Activated T-cell treated with anti-CD3 and anti-CD28 coated beads, Interleukin-2, amount 50 U/mL, for 48 hours (primary cell): ENCODE measurements at places on chromosomes 6 and 20.
A peak's percentile ranks its signal among the peaks of the same experiment; 100 is the strongest.

- DNase-seq, result peak; percentile 81
These were observed 35.1 kb upstream of the BTN3A2 start for GRCh38 chr6:26329763-26330511.

GRCh38 chr20:881051-881782 lies 34.9 kb downstream of the ANGPT4 start:
- DNase-seq, result peak; percentile 28

DNA sequence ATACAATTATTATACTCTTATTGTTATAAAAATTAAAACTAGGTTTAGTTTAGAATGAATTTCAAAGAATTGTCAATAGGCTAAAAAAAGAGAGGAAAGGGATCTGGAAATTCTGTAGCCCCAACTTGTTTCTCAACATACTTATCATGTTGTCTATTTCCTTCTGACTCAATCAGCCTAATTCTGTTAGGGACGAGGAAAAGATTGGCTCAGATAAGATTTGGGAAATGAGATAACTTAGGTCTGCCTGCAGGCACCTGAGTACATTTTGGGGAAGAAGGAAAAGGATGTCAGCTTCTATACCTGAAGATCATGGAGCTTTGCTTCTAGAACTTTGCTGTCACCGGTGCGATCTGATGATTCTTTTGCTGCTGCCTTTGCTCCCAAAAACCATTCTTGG lies 238.8 kb downstream of the SYNE1 start:
- DNase-seq, result no peak

GRCh38 chr6:18023891-18024290 lies 36.5 kb upstream of the KIF13A start:
- DNase-seq, result no peak

DNA sequence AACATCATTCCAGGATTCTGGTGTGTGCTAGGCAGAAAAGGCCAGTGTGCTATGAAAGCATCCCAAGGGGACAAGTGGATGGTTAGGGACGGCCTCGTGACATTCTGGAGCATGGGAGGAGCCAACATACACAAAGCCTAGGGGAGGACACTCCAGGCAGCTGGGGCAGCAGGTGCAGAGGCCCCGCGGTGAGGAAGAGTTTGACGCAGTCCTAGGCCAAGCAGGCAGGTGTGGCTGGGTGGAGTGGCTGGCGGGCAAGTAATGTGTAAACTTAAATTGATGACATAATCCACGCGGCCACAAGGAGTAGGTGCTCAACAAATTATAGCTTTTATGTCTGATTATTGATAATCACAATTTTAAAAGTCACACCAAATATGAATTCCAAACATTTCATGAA lies 93.6 kb downstream of the TMEM242 start:
- peak; percentile 4 for DNase-seq

DNA sequence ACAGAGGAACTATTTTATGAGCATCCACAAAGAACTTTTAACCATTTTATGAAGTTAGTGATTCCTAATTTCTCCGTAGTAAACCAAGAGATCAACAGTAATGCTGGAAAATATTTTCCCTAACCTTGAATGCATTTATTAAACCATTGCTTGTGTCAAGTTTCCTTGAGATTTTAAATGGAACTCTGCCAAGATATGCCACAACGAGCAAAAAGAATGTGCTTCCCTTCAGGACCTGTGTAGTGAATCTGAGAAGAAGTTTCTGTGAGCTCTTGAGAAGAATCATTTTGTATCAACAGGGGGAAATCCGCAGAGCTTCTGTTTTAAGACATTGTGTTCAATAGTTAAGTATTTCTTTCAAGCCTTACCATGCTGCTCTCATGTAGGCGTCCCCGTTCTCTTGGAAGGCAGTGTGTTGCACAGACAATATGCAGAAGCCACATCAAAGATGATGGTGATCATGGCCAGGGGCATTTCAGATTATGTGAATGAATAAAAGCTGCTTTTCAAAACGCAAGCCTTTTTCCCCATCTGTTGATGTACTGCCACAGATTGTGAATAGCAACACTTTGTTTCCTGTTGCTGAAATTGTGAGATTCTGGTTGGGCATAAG lies 439.8 kb downstream of the BMP2 start:
- DNase-seq, result no peak

DNA sequence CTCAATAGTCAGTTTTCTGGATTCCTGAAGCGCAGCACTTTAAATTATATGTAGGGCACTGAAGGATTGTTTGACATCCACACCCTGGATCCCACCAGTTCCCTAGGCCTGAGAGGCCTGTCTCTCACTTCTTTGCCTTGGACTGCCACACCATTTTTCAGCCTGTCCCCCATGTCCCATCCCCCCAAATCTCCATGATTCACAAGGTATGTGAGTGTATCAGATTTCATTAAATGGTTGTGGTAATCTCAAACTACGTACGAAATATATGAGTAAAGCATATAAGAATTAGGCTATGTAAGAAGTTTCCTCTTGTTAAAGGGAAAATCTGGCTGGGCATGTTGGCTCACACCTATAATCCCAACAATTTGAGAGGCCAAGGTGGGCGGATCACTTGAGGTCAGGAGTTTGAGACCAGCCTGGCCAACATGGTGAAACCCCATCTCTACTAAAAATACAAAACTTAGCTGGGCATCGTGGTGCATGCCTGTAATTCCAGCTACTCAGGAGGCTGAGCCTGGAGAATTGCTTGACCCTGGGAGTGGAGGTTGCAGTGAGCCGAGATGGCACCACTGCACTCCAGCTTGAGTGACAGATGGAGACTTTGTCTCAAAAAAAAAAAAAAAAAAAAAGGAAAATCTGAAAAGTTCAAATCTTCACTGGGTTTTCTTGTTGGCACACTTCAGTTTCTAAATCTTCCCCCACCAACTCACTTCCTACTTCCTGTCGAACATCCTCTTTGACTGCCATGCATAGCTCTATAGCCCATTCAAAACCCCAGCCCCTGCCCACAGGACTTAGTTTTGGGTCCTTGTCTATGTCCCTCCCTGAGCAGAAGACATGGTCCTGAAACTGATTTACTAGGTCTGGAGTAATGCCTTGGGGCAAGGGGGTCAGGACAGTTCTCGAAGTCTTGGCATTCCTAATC lies 97.3 kb upstream of the SHLD1 start:
- no peak for DNase-seq

DNA sequence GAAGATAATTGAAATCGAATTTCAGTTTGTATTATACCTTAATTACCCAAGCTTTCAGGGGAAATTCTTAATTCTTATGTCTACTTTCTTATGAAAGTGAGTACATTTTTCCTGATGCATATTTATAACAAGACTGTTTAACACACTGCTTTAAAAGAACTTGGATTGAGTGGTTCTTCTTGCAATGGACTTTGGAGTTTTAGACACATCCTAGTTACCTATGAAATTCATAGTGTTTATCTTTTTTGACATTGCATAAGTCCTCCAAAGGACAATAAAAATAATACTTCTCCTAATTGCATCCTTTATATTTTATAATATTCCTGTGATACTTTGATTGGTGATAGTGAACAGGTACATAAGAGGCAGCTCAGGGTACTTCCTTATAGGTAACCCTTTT lies 395.6 kb upstream of the FLRT3 start:
- no peak for DNase-seq

DNA sequence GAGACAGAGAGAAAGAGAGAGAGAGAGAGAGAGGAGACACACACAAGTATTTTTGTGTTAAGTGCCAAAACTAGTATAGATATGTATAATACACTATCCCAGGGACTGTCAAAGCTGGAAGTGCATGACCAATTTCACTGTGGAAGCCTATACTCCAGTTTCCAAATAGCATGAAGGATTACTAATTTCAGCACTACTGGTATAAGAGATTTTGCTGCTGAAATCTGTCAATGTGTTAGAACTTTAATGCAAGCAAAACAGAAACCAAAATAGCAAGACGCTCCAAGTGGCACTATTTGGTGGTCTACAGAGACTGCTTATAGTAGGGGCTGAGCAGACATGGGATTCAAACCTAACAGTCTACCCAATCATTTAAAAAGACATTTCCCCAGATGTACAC lies 284.8 kb downstream of the BTBD9 start:
- no peak for DNase-seq

- no peak for DNase-seq
These were observed 3.8 kb downstream of the CEBPB start for GRCh38 chr20:50194422-50194830.

DNA sequence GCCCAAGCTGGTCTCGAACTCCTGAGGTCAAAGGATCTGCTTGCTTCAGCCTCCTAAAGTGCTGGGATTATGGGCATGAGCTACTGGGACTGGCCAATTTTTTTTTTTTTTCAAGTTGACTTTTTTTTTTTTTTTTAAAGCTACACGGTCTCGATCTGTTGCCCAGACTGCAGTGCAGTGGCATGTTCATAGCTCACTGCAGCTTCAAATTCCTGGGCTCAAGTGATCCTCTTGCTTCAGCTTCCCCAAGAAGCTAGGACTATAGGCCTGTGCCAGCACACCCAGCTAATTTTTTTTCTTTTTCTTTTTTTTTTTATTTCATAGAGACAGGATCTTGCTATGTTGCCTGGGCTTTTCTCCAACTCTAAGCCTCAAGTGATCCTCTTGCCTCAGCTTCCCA lies 59.5 kb downstream of the NCOA3 start:
- DNase-seq, result no peak

DNA sequence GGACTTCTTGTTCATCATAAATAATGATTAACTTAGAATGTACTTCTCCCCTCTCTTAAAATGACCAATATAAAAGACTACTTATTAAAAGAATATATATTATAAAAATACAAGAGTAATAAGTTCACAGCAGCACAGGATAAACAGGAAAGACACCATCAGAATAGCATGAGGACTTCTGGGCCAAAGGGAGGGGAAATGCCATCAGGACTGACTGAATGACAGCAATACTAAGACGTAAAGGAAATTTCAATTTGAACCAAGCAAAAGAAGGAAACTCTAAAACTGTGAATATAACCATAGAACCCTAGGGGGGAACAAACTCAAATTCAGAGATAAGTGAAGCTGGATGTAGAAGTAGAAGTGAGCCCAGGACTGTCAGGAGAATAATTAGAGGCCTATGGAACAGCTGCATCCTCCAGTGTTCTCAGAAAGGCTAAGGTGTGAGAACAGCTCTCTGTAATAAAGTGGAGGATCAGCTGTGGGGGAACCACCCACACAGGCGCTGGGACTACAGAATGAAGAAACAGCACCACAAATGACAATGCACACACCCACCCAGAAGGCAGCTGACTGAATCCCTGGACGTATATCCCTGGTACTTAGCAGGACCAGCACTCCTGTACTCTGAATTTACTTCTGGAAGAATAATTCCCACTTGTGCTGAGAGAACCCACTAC lies 37.8 kb downstream of the ZHX3 start:
- no peak for DNase-seq

DNA sequence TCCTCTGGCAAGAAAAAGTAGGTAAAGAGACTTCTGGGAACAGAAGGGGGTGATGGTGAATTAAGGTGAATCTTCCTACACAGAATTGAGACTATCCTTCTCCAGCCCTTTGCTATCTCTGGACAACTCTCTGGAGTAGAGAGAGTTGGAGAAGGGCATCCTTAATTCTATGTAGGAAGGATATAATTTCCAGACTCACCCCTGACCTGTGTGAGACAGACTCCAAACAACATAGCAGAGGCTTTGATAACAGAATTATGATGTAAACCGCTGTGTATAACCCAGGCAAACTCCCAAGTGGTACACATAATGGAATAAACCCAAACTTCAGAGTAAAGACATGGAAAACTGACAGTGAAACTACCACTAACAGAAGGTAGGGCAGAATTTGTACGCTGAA lies 186.5 kb downstream of the MEI4 start:
- DNase-seq, result no peak

DNA sequence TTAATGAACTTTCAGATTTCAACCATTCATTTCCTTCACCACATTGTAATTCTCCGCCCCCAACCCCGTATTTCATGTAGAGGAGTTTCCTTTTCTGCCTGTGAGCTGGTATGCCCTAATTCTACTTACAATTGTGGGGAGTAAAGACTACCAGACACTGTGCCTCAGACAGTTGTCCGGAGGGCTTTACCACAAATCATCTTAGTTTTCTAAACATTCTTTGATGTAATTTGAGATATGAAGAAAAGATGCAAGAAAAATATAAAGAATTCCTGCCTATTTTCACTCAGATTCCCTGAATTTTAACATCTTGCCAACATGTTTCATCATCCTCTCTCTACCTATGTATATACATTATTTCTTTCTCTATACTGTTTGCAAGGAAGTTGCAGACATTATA lies 28.3 kb upstream of the LOC128125822 start:
- no peak for DNase-seq

GRCh38 chr6:23445157-23445710 lies 680.8 kb upstream of the NRSN1 start:
- no peak for DNase-seq

DNA sequence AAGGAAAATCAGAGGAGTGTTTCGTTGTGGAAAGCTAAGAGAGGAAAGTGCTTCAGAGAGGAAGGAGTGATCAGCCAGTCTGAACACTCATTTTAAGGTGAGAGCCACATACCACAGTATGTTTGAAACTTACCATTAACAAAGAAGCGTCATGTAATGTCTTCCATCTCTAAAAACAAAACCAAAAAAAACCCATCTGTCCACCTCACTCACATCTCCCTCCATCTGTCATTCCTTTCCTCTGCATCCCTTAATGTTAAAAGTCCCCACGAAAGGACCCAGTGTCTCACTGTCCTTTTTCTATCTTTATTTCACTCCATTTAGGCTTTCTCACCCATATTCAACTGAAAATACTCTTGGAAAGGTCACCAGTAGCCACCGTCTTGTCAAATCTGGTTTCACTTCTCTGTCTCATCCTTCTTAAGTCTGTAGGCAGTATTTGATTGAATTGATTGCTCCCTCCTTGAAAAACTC lies 59.4 kb upstream of the GNRH2 start:
- DNase-seq, result no peak

DNA sequence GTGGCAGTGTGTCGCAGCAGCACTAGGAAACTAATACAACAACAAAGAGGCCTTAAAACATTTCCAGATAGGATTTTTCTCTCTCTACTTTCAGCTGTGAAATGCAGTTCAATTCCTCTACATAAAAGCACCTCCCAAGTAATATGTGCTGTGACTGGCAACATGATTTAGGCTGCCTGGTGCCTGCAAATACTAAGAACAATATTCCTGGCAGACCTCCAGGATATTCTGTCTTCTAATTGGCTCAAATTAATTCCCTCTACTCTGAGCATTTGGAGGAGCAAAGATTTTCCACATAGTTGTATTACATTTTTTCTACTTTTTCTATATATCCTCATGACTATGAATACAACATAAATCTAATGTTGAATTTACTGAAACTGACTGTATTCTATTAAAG lies 33.2 kb downstream of the SCGN start:
- DNase-seq, result no peak

- DNase-seq, result no peak
These were observed 78.0 kb upstream of the LYRM2 start for GRCh38 chr6:89716532-89716931.

DNA sequence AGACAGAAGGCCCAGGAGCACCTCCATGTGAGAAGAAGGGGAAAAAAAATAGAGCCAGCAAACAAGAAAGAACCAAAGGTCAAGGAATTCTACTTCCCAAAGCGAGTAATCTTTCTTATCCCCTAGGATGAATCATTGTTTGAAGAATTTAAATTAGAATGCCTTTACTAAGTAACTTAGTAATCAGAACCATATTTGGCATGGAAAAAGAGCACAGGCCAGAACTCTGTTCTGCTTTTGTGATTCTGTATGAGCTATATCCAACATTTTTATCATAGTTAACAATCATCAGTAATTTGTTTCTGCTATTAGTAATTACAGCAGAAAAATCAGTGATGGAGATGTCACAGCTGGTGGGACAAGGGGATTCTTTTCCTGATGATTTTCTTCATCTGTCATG lies 228.8 kb upstream of the FAM83B start:
- no peak for DNase-seq
